ENCODE measurements at places on chromosomes 11 and 22. TPM values are rescaled to one million over a fixed set of nuclear protein-coding genes. Genes with fewer than 3 reads are reported as not detected.

DNA sequence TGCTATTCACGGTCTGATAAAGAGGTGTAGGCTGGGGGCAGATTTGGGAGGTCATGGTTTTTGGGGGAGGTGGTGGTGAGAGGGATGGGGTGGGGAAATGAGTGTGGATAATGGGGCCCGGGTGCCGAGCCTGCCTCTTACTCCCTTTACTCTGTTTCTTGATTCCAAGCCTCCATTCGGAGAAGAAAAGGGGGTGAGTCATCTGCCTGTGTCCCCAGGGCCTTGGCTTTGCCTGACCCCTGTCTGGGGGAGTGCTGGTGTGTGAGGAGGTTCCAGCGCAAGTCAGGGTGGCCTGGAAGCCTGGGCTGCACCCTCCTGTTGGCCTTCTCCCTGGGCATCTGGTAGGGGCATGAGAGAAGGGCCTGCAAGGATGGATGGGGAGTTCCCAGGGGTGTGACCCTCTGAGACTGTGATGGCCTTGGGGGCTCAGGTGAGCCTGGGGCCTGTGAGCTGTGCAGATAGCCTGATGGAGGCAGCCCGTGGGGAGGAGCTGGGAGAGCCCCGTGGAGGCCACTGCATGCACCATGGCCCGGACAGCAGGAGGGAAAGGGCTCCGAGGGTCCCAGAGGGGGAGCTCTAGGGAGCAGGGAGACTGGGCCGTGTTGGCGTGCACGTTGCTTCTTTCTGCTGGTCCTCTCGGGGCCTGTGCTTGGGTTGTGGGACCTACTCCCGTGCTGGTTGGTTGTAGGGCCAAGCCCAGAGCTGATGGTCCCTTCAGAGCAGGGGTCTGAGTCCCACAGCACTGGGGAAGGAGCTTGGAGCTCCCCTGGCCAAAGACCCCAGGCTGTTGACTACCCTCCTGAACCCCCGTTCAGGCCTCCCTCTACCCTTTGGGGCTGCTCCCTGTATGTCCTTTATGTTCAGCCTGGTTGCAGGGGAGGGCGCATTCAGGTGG lies 26.3 kb upstream of the ACR start:
- H3K27me3 ChIP-seq, result no peaks in the 10 kb centered on the region
- H3K36me3 ChIP-seq, result no peaks in the 10 kb centered on the region
- H3K27ac ChIP-seq, result no peak overlapping the region
- no peak overlapping the region for H3K4me3 ChIP-seq

- no peak for DNase-seq
- H3K4me3 ChIP-seq, result no peak overlapping the region
- no peaks in the 10 kb centered on the region for H3K36me3 ChIP-seq
- no peaks in the 10 kb centered on the region for H3K27me3 ChIP-seq
- no peak overlapping the region for H3K27ac ChIP-seq
Measured at GRCh38 chr11:86737230-86737629, 63.1 kb upstream of the PRSS23 start.

DNA sequence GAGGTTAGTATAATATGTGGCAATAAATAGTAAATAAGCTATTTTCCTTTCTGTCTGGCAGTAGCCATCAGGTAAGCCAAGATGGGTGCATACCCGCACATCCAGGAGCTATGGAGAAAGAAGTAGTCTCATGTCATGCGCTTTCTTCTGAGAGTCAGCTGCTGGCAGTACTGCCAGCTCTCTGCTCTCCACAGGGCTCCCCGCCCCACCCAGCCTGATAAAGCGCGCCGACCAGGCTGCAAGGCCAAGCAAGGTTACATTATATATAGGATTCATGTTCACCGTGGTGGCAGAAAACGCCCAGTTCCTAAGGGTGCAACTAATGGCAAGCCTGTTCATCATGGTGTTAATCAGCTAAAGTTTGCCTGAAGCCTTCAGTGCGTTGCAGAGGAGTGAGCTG lies 126.2 kb downstream of the ATG16L2 start:
- no peak overlapping the region for H3K4me3 ChIP-seq
- H3K4me1 ChIP-seq, result no peaks in the 10 kb centered on the region
- H3K27me3 ChIP-seq, result no peaks in the 10 kb centered on the region
- no peak for DNase-seq
- no peaks in the 10 kb centered on the region for H3K36me3 ChIP-seq

- H3K36me3 ChIP-seq, result no peaks in the 10 kb centered on the region
- H3K27me3 ChIP-seq, result peaks cover 26% of the 10 kb centered on the region
- no peak overlapping the region for H3K27ac ChIP-seq
- DNase-seq, result no peak
Measured at GRCh38 chr11:28835790-28836189, 727.6 kb downstream of the METTL15 start.

DNA sequence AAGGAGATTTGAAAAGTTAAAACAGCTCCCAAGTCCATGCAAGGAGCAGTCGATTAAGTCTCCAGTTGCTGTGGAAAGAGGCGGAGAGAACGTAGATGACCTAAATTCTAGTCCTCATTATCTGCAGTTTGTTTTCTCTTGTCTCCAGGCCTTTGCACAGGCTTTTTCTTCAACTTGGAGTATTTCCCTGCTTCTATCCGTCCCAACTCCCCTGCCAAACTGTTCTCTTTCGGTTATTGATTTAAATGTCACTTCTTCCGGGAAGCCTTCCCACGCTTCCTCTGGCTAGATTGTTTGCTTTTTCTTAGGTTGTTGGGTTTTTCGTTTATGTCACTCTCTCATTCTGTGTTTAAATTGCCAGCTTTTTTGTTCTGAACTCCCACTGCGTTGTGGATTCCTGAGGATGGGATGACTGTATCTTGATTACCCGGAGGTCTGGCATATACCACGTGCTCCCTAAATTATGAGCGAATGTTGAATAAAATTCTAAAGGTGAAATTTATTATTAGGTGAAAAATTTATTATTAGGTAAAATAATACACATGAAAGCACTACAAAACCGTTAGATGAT lies 463 bp downstream of the TMEM126B start:
- peaks cover 28% of the 10 kb centered on the region for H3K4me1 ChIP-seq
- peak overlapping the region; percentile 53 for H3K27ac ChIP-seq
- DNase-seq, result no peak
- peaks cover under 1% of the 10 kb centered on the region for H3K36me3 ChIP-seq

GRCh38 chr22:46131151-46131587 lies 19.2 kb upstream of the PPARA start:
- no peak overlapping the region for H3K27ac ChIP-seq
- no peak for DNase-seq
- no peaks in the 10 kb centered on the region for H3K4me1 ChIP-seq
- no peak overlapping the region for H3K4me3 ChIP-seq
- H3K36me3 ChIP-seq, result no peaks in the 10 kb centered on the region

GRCh38 chr11:116544721-116545120 lies 228.1 kb downstream of the BUD13 start:
- H3K4me1 ChIP-seq, result no peaks in the 10 kb centered on the region
- H3K36me3 ChIP-seq, result no peaks in the 10 kb centered on the region
- H3K4me3 ChIP-seq, result no peak overlapping the region
- no peak overlapping the region for H3K27ac ChIP-seq
- no peak for DNase-seq

- no peaks in the 10 kb centered on the region for H3K4me1 ChIP-seq
- no peaks in the 10 kb centered on the region for H3K27me3 ChIP-seq
- DNase-seq, result no peak
- H3K4me3 ChIP-seq, result no peak overlapping the region
Measured at GRCh38 chr22:49503896-49504521, 323.7 kb downstream of the BRD1 start.

- H3K4me3 ChIP-seq, result no peak overlapping the region
- no peak for DNase-seq
- H3K4me1 ChIP-seq, result peaks cover 12% of the 10 kb centered on the region
- no peaks in the 10 kb centered on the region for H3K36me3 ChIP-seq
- H3K27me3 ChIP-seq, result no peaks in the 10 kb centered on the region
Measured at GRCh38 chr11:112615891-112616290, 345.3 kb upstream of the NCAM1 start.

DNA sequence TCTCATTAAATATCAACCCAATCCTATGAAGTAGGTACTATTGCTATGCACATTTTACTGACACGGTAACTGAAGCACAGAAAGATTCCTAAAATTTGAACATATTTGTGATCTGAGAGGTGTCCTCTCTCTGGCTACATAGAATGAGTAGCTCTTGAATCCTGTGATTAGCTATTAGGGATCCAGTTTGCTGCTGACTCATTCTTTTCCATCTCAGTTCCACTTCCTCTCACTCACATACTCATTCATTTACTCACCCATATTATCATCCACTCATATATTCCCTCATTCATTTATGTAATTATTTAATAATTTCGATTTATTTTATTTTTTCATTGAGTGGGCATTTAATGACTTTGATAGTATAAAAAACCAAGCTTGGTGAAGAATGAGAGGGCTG lies 42.7 kb downstream of the OR5B17 start:
- no peaks in the 10 kb centered on the region for H3K27me3 ChIP-seq
- H3K4me3 ChIP-seq, result no peak overlapping the region
- H3K4me1 ChIP-seq, result no peaks in the 10 kb centered on the region
- no peaks in the 10 kb centered on the region for H3K36me3 ChIP-seq
- no peak for DNase-seq

DNA sequence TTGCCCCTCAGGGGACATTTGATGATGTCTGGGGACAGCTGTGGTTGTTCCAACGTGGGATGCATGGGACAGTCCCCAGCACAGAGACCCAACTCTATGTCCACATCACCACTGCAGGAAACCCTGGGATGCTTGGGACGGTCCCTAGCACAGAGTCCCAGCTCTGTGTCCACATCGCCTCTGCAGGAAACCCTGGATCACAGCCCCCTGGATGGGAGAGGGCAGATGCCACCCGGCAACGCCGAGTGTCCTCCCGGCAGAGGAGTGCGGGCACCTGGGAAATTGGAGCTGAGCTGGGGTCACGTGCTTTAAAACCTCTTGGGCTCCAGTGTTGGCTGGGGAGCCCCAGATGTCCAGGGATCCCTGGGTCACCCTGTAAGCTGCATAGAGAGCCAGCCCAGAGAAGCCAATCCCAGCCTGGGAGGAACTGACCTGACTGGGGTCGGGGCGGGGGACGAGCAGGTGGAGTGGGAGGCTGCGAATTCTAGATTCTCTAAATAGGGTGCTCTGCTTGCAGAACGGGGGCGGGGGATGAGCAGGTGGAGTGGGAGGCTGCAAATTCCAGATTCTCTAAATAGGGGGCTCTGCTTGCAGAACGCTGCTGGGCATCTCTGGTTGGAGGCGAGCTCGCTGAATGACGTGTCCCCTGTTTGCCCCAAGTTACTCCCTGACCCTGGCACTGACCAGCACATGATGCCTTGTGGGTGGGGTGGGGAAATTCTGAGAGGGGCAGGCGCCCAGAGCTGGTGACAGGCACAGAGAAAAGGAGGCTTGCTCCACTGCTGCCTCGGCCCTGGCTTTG lies 1197.8 kb downstream of the BRD1 start:
- DNase-seq, result no peak
- no peak overlapping the region for H3K27ac ChIP-seq
- H3K4me1 ChIP-seq, result no peaks in the 10 kb centered on the region

- no peaks in the 10 kb centered on the region for H3K36me3 ChIP-seq
- no peak overlapping the region for H3K4me3 ChIP-seq
- H3K4me1 ChIP-seq, result peaks cover 26% of the 10 kb centered on the region
- H3K27me3 ChIP-seq, result no peaks in the 10 kb centered on the region
- peak; percentile 23 for DNase-seq
Measured at GRCh38 chr22:39173787-39174497, 21.5 kb upstream of the CBX7 start.

INPPL1 gene
- polyA plus RNA-seq, result 156 TPM

C11orf52 gene
- polyA plus RNA-seq, result 7.6 TPM

OR6A2 gene
- polyA plus RNA-seq, result not detected
